ENCODE measurements at places on chromosomes 11 and 22. TPM values are rescaled to one million over a fixed set of nuclear protein-coding genes. Genes with fewer than 3 reads are reported as not detected.

The FAT3 gene
- 6.4 TPM for total RNA-seq

- no peaks in the 10 kb centered on the region for H3K36me3 ChIP-seq
- DNase-seq = no peak
- no peaks in the 10 kb centered on the region for H3K4me1 ChIP-seq
- H3K4me3 ChIP-seq = no peak overlapping the region
- H3K27ac ChIP-seq = no peak overlapping the region
Observed at GRCh38 chr11:35304386-35304775, 115.0 kb downstream of the SLC1A2 start.

GRCh38 chr11:111634981-111635705 lies 32.9 kb downstream of the SIK2 start:
- DNase-seq = no peak
- no peaks in the 10 kb centered on the region for H3K36me3 ChIP-seq
- peak overlapping the region; percentile 51 for H3K27ac ChIP-seq
- H3K4me1 ChIP-seq = peaks cover 10% of the 10 kb centered on the region
- no peak overlapping the region for H3K4me3 ChIP-seq

The NRGN gene
- total RNA-seq = 5.5 TPM

- H3K36me3 ChIP-seq = no peaks in the 10 kb centered on the region
- peaks cover 77% of the 10 kb centered on the region for H3K4me1 ChIP-seq
- no peak overlapping the region for H3K27ac ChIP-seq
- no peak overlapping the region for H3K4me3 ChIP-seq
- DNase-seq = peak; percentile 53
Observed at GRCh38 chr11:61698173-61698948, 18.2 kb downstream of the DAGLA start.

The OR4D5 gene
- total RNA-seq = 4.0 TPM

DNA sequence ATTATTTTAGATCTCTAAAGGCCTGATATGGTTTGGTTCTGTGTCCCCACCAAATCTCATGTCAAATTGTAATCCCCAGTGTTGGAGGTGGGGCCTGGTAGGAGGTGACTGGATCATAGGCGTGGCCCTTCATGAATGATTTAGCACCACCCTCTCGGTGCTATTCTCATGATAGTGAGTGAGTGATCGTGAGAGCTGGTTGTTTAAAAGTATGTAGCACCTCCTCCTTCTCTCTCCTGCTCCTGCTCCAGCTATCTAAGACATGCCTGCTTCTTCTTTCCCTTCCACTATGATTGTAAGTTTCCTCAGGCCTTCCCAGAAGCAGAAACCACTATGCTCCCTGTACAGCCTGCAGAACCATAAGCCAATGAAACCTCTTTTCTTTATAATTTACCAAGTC lies 114.1 kb downstream of the SERGEF start:
- H3K27ac ChIP-seq = no peak overlapping the region
- H3K4me3 ChIP-seq = no peak overlapping the region
- no peaks in the 10 kb centered on the region for H3K36me3 ChIP-seq
- no peaks in the 10 kb centered on the region for H3K27me3 ChIP-seq

GRCh38 chr11:45663486-45664375 lies 1.7 kb downstream of the CHST1 start:
- H3K27ac ChIP-seq = no peak overlapping the region
- no peaks in the 10 kb centered on the region for H3K27me3 ChIP-seq
- peaks cover 8% of the 10 kb centered on the region for H3K4me1 ChIP-seq

The CCND1 gene
- total RNA-seq = 8.8 TPM

GRCh38 chr11:70220920-70221319 lies 17.8 kb downstream of the FADD start:
- no peak overlapping the region for H3K27ac ChIP-seq
- no peaks in the 10 kb centered on the region for H3K27me3 ChIP-seq
- no peaks in the 10 kb centered on the region for H3K36me3 ChIP-seq
- no peaks in the 10 kb centered on the region for H3K4me1 ChIP-seq

- no peaks in the 10 kb centered on the region for H3K36me3 ChIP-seq
- no peak for DNase-seq
- peaks cover 28% of the 10 kb centered on the region for H3K4me1 ChIP-seq
Observed at GRCh38 chr22:45548247-45548840, 45.7 kb downstream of the FBLN1 start.

GRCh38 chr22:32206774-32207758 lies 2.2 kb upstream of the RFPL2 start:
- H3K27ac ChIP-seq = no peak overlapping the region
- no peaks in the 10 kb centered on the region for H3K4me1 ChIP-seq
- H3K4me3 ChIP-seq = no peak overlapping the region
- no peak for DNase-seq
- no peaks in the 10 kb centered on the region for H3K27me3 ChIP-seq

The TFIP11 gene
- total RNA-seq = 44.3 TPM

GRCh38 chr11:130651066-130651855 lies 202.8 kb downstream of the ADAMTS15 start:
- H3K27me3 ChIP-seq = no peaks in the 10 kb centered on the region
- DNase-seq = no peak
- no peak overlapping the region for H3K27ac ChIP-seq
- peaks cover 43% of the 10 kb centered on the region for H3K4me1 ChIP-seq
- H3K36me3 ChIP-seq = no peaks in the 10 kb centered on the region
- no peak overlapping the region for H3K4me3 ChIP-seq

The KRTAP5-9 gene
- total RNA-seq = 3.6 TPM

GRCh38 chr11:59206635-59207034 lies 6.1 kb downstream of the MPEG1 start:
- H3K27me3 ChIP-seq = no peaks in the 10 kb centered on the region
- peaks cover 14% of the 10 kb centered on the region for H3K4me1 ChIP-seq
- no peak overlapping the region for H3K27ac ChIP-seq
- DNase-seq = peak; percentile 80

DNA sequence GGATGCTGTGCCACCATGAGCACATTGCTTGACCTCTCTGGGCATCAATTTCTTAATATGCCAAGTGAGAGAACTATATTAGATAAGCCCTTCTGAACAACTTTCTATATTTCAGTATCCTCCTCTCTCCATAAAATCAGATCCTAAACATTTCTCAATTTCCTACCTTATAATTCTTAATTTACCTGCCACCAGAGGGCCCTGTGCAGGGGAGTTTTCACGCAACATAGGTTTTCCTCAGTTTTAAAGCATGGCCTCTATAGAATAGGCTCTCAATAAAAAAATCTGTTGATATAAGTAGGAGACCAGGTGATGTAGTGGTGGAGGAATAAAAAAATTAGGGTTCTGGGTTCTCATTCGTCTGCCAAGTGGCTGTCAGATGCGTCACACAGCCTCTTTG lies 83.7 kb upstream of the DBX1 start:
- no peak overlapping the region for H3K4me3 ChIP-seq
- H3K36me3 ChIP-seq = no peaks in the 10 kb centered on the region
- no peak overlapping the region for H3K27ac ChIP-seq
- DNase-seq = no peak

GRCh38 chr11:19536131-19536530 lies 176.5 kb upstream of the NAV2 start:
- H3K36me3 ChIP-seq = no peaks in the 10 kb centered on the region
- no peaks in the 10 kb centered on the region for H3K4me1 ChIP-seq
- no peak for DNase-seq
- no peak overlapping the region for H3K4me3 ChIP-seq
- H3K27ac ChIP-seq = no peak overlapping the region

GRCh38 chr11:65487467-65488272 lies 11.2 kb upstream of the MALAT1 start:
- no peak overlapping the region for H3K4me3 ChIP-seq
- H3K27me3 ChIP-seq = no peaks in the 10 kb centered on the region
- H3K4me1 ChIP-seq = peaks cover 59% of the 10 kb centered on the region
- H3K36me3 ChIP-seq = no peaks in the 10 kb centered on the region

- peak overlapping the region; percentile 95 for H3K27ac ChIP-seq
- peak; percentile 81 for DNase-seq
- no peaks in the 10 kb centered on the region for H3K27me3 ChIP-seq
Observed at GRCh38 chr11:65479184-65480145, 19.4 kb upstream of the MALAT1 start.

The TMEM86A gene
- 6.1 TPM for total RNA-seq

- H3K27me3 ChIP-seq = no peaks in the 10 kb centered on the region
- no peak overlapping the region for H3K4me3 ChIP-seq
- H3K27ac ChIP-seq = no peak overlapping the region
- no peaks in the 10 kb centered on the region for H3K36me3 ChIP-seq
Observed at GRCh38 chr11:117375960-117376359, 48.3 kb downstream of the CEP164 start.

DNA sequence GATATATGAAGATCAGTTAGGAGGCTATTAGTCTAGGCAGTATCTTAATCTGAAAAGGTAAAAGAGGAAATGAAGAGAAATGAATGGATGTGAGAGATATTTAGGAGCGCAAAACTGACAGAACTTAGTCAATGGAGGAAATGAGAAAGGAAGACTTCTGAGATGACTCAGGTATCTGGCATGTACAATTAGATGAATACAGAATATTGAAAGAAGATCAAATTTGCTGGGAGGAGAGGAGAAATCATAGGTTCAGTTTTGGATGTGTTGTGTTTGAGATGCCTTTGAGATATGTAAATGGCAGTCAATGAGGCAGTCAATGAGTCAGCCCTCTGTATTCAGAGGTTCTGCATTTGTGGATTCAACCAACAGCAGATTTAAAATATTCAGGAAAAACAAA lies 42.9 kb upstream of the GAB2 start:
- no peak overlapping the region for H3K27ac ChIP-seq
- H3K4me1 ChIP-seq = no peaks in the 10 kb centered on the region
- no peak overlapping the region for H3K4me3 ChIP-seq
- no peak for DNase-seq
- no peaks in the 10 kb centered on the region for H3K27me3 ChIP-seq

The CLDN5 gene
- total RNA-seq = 42.0 TPM

DNA sequence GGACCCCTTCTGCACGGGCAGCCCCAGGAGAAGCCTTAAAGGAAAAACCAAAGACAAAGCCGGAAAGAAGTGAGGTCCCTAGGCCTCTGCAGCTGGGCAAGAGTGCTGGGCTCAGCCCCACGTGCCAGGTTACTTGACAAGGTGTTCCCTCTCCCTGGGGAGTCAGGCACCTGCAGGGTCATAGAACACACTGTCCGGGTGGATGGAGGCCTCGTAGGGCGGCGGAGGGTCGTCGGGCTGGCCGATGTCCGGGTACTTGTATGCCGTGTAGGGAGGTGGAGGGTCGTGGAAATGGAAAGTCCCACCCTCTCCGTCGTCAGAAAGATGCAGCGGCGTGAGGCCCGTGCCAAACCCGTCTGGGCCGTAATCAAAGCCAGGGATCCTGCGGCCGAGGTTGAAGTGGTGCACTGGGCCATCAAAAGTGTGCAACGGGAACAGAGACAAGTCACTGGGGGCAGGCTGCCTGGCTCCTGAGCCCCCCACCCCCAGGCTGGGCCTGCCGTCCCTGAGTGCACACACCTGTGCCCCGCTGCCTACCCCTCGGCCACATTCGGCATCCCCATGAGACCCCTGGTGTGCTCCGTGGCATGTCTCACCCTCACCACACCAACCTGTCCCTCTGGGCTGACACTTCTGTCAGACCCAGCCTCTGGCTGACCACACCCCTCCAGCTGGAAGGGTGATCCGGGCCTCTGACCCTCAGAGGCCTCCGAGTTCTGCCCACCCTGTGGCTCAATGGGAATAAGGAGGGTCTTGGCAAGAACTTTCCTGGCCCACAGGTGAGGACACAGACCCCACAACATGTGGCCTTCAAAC lies 81.1 kb downstream of the DGCR2 start:
- H3K4me3 ChIP-seq = no peak overlapping the region
- peaks cover 4% of the 10 kb centered on the region for H3K4me1 ChIP-seq
- no peaks in the 10 kb centered on the region for H3K36me3 ChIP-seq
- no peaks in the 10 kb centered on the region for H3K27me3 ChIP-seq

The SLC7A4 gene
- total RNA-seq = 64.8 TPM

DNA sequence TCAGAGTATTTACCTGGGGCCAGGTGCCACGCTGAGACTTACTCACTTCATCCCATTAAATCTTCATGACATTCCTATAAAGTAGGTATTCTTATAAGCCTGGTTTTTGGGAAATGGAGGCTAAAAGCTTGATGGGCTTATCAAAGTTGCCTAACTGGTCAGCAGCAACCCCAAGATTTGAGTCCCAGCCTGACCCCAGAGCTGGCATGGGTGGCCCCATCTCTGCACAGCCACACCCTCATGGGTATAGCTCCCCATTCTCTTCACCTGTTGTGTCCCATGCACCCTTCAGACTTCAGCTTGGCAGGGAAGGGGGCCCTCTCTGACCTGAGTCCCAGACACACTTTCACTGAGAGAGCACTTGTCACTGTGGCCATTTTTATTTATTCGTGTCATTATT lies 37.4 kb upstream of the TP53I11 start:
- H3K4me1 ChIP-seq = no peaks in the 10 kb centered on the region
- DNase-seq = no peak
- no peaks in the 10 kb centered on the region for H3K36me3 ChIP-seq

- no peaks in the 10 kb centered on the region for H3K36me3 ChIP-seq
- no peak overlapping the region for H3K4me3 ChIP-seq
- no peak overlapping the region for H3K27ac ChIP-seq
Observed at GRCh38 chr11:77104727-77105126, 2.1 kb downstream of the OMP start.

The LRRC56 gene
- 22.2 TPM for total RNA-seq

The MUC5AC gene
- total RNA-seq = 0.31 TPM

The RGL4 gene
- 8.1 TPM for total RNA-seq

The APOBEC3B gene
- 2.0 TPM for total RNA-seq

DNA sequence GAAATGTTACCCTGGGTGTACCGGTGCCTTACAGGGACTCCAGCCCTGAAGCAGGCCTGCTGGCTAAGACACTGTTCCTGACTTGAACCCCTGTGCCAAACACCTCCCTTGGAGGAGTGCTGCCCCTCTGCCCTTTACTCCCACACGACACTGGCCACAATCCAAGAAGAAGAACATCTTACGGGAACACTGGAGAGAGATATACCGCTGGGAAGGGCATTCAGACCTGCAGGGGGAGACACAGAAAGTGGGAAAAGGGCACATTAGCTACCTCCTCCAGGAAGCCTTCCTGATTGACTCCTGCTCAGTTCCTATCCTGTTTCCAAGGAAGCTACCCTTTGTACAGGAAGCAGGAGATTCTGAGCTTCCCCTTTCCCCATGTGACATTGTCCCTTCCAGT lies 18.7 kb downstream of the TMPRSS13 start:
- no peaks in the 10 kb centered on the region for H3K36me3 ChIP-seq
- no peak overlapping the region for H3K27ac ChIP-seq

- no peaks in the 10 kb centered on the region for H3K27me3 ChIP-seq
- no peaks in the 10 kb centered on the region for H3K36me3 ChIP-seq
- DNase-seq = no peak
- no peaks in the 10 kb centered on the region for H3K4me1 ChIP-seq
Observed at GRCh38 chr11:1783725-1784529, 20.2 kb upstream of the CTSD start.

GRCh38 chr11:20474176-20474881 lies 86.8 kb downstream of the PRMT3 start:
- DNase-seq = no peak
- no peaks in the 10 kb centered on the region for H3K36me3 ChIP-seq
- H3K4me1 ChIP-seq = no peaks in the 10 kb centered on the region
- no peak overlapping the region for H3K27ac ChIP-seq
- no peak overlapping the region for H3K4me3 ChIP-seq

- no peak overlapping the region for H3K4me3 ChIP-seq
- no peak overlapping the region for H3K27ac ChIP-seq
- H3K36me3 ChIP-seq = no peaks in the 10 kb centered on the region
- no peaks in the 10 kb centered on the region for H3K27me3 ChIP-seq
Observed at GRCh38 chr22:47928631-47929030, 1166.2 kb downstream of the TBC1D22A start.

- no peaks in the 10 kb centered on the region for H3K36me3 ChIP-seq
- DNase-seq = peak; percentile 78
- H3K4me1 ChIP-seq = peaks cover 19% of the 10 kb centered on the region
- H3K27me3 ChIP-seq = no peaks in the 10 kb centered on the region
- no peak overlapping the region for H3K4me3 ChIP-seq
Observed at GRCh38 chr11:19628018-19628417, 84.6 kb upstream of the NAV2 start.

GRCh38 chr11:44765026-44765595 lies 38.3 kb downstream of the TSPAN18 start:
- no peaks in the 10 kb centered on the region for H3K27me3 ChIP-seq
- peaks cover 13% of the 10 kb centered on the region for H3K4me1 ChIP-seq
- no peak overlapping the region for H3K4me3 ChIP-seq
